Hematopoietic multipotent progenitor cell treated with erythropoietin and hydrocortisone succinate and interleukin-3 and kit ligand, for 6 days (in vitro differentiated cells): ENCODE measurements at places on chromosomes 11 and 22.

DNA sequence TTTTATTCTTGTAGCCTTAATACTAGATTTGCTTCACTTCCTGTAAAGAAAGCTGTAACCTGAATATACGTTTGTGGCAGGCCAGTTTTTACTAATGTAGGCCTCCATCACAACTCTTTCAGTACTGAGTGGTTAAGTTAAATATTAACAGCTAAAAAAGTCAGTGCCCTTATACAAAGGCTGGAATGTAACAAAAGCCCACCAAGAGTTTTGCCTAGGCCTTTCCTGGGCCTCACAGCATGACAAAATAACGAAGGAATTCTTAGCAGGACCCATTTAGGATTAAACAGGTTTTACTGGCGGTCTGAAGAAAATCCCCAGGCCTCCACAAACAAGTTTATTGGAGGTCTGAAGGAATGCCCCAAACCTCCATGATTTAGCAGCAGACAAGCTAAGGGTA, 43.7 kb downstream of the PIWIL3 start:
- DNase-seq, result no peak

DNA sequence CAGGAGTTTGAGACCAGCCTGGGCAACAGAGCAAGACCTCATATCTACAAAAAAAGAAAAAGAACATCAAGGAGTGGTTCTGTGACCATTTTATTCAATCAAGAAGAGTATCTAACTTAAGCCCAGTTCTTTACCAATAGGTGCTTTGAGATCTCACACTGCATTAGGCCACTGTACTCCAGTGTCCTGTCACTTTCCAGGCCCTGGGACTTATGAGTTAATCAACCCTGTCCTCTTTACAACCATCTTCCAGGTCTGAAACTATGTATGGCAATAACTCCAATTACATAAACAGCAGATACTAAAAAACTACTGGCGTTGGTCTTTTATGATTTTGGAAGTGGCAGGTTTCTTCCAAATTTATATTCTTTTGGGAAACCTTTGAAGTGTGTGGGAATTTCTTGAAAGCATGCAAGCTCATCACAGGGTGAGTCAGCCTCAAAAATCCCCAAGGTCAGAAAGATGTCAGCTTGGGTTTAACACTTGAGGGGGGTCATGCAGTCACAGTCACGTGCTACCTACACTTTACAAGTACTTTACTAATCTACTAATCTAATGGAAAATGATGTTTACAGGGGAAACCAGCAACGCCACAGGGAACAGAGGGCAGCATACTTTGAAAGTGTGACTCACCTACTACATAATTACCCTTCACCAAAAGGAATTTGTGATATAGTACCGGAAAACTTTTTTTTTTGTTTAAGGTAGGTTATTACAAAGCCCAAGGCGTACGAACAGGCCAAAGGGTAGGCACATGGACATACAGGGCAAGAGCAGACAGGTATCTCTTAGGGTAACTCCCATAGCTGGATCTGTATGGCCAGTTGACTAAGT, 15.6 kb downstream of the PISD start:
- DNase-seq, result no peak

DNA sequence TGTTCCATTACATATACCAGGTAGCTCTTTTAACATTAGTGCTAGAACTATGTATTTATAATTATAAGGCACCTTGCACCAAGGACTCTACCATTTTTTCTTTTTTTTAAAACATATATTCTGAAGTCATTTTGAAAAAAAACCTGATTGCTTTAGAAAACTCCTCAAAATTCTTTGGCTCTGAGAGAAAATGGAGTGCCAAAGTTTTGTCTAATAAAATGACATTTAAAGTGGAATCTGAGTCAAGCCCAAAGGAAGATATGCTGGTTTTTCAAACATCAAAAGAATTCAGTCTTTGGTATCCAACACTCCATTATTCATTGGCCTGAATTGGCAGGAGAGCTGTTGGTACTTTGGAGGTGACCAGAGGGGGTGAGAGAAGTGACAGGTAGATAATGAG, 116.5 kb downstream of the ME3 start:
- no peak for DNase-seq

DNA sequence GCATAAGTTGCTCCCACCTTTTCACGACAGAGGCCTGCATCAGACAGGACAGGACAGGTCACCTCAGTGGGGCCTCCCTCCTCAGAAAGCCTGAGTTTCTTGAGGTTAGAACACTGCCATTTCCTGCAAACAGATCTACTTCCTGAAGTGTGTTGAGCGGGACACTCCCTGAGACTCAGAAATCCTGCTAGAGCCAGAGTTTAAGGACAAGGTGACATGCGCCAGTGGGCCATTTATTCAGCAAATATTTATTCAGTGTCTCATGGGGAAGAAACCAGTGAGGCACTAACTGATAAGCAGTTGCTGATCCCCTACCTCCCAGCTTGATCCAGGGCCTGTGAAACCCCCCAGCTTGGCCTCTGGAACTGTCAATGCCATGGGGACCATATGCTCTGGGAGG, 454.6 kb downstream of the SOX6 start:
- DNase-seq, result no peak

DNA sequence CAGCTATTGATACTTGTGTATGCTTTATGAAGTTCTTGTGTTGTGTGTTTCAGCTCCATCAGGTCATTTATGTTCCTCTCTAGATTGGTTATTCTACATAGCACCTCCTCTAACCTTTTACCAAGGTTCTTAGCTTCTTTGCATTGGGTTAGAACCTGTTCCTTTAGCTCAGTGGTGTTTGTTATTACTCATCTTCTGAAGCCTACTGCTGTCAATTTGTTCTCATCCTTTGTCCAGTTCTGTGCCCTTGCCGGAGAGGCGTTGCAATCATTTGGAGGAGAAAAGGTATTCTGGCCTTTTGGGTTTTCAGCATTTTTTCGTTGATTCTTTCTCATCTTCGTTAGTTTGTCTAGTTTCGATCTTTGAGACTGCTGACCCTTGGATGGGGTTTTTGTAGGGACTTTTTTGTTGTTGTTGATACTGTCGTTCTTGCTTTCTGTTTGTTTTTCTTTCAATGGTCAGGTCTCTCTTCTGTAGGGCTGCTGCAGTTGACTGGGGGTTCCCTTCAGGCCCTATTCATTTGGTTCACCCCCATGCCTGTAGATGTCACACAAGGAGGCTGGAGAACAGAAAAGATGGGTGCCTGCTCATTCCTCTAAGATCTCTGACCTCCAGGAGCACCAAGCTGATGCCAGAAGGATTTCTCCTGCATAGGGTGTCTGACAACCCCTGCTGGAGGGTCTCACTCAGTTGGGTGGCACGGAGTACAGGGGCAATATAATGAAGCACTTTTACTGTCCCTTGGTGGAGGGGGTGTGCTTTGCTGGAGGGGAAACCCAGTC, 35.9 kb upstream of the MUC15 start:
- DNase-seq, result no peak

GRCh38 chr11:62133328-62134065, 9.7 kb downstream of the INCENP start:
- no peak for DNase-seq

GRCh38 chr11:64897381-64898075, 19.1 kb upstream of the EHD1 start:
- DNase-seq, result no peak

- peak; percentile 79 for DNase-seq
These were observed 6.8 kb downstream of the CCDC86 start for GRCh38 chr11:60848714-60849151.

GRCh38 chr11:28773606-28774005, 665.4 kb downstream of the METTL15 start:
- no peak for DNase-seq

GRCh38 chr11:101552888-101553287, 30.9 kb downstream of the TRPC6 start:
- no peak for DNase-seq

- DNase-seq, result no peak
These were observed 14.8 kb downstream of the TMPRSS13 start for GRCh38 chr11:117914398-117914761.

GRCh38 chr11:117900720-117901440, 24.4 kb upstream of the FXYD6 start:
- no peak for DNase-seq

DNA sequence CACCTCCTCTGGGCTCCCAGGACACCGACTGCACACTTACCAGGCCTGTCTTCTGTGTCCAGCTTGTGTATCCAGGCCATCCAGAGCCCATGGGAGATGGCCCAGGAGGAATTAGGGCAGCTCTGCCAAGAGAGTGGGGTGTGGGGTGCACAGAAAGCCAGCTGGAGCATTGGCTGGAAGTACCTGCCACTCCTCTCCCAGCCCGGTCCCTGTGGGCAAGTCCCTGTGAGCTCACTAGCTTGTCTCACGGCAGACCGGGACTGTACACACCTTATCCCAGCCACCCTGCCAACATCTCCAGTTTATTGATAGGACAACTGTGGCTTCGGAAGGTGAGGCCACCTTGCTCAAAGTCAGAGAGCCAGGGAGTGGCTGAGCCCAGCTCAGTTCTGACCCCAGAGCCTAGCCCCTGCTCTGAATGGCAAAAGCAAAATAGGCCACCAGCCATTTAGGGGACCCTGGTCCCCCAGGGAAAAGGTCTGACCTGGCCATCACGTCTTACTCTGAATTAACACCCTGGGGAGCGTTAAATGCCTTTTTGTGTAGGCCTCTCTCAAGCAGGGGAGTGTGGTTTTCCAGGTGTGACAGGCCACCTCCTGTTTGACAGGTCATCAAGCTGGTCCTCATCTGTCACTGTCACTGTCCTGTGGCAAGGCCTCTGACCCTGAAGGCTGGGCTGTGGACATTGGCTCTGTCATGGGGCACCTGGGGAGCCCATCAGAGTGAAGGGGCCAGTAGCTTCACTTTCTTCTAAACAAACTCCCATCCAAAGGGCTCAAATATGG, 15.1 kb downstream of the UQCR10 start:
- DNase-seq, result no peak

- DNase-seq, result no peak
These were observed 59.8 kb downstream of the NAV2 start for GRCh38 chr11:19772480-19772879.

DNA sequence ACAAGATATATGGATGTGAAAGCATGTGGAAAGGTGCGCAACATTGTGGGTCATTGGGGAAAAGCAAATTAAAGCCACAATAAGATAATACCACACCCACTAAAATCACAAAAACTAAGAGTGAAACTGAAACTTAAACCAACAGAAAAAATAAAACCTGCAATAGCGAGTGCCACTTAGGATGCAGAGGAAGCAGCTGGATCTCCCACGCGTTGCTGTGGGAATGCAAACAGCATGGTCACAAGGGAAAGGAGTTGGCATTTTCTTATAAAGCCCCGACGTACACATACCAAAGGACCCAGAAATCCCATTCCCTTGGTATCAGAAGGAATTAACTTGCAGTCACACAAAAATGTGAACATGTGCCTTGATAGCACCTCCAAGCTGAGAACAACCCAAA, 712.0 kb downstream of the TBC1D22A start:
- DNase-seq, result no peak

GRCh38 chr11:75572744-75573143, 10.7 kb downstream of the SERPINH1 start:
- DNase-seq, result no peak

DNA sequence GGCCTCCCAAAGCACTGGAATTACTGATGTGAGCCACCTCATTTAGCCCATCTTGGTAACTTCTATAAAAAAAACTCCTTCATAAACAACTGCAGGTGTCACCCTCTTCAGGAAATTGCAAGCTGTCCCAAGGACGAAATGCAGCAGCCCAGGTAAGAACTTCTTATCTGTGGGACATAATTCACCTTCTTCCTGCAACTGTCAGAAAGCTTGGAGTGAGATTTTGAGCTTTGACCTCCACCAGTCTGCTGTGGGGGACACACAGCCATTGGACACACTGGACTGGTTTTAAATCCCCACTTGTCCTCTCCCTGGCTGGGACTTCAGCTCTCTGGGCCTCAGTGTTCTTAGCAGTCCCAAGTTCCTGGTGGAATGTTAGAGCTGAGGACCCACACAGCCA, 368.5 kb downstream of the MN1 start:
- no peak for DNase-seq

- DNase-seq, result peak; percentile 65
These were observed at the start of gene PTPRCAP for GRCh38 chr11:67437082-67437808. Gene PTPRCAP, minus strand, starts transcription at chr11:67437682. Its CDS starts 63 bp downstream, at chr11:67437619.

DNA sequence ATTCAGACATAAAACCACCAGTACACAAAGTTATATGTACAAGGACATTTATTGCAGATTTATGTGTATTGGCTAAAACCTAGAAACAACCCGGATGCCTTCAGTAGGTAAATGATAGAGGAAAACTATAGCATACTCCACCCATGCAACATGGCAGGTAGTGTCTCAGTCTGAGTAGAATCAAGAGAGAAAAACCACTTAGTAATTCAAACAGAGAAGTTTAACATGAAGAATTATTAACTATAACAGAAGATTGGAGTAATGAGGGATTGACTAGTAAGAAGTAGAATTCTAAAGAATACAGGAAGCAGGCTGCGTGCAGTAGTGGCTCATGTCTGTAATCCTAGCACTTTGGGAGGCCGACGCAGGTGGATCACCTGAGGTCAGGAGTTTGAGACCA, 16.2 kb upstream of the SPTY2D1 start:
- no peak for DNase-seq

GRCh38 chr11:64768300-64768694, 8.5 kb upstream of the PYGM start:
- DNase-seq, result no peak

DNA sequence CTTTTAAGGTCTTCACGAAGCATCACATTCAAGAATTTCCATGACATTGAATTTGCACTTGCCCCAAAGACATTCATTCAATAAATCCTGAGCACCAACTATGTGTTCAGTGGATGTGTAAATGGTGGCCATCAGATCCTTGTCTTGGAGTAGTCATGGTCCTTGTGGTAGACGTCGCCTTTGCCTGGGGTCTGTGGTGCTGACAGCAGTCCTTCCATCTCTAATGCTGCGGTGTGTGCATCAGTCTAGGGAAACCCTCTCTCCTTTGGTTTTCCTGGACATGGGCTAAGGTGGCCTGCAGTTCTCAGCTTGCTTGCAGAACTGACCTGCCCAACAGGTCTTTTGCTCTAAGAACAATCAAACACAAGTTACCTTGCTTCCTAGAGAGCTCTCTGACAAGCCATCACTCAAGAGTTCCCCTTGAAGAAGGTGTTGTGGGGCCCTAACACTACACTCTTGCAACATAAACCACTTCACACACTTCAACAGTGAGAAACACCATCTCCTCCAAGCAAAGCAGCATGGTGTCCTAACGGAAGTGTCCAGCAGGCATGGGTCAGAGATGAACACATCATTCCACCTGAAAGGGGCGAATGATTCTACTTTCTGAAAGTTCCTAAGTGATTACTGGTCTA, 72.1 kb downstream of the BUD13 start:
- no peak for DNase-seq

GRCh38 chr11:19781351-19781750, 68.7 kb downstream of the NAV2 start:
- DNase-seq, result no peak

GRCh38 chr11:11620921-11621572, 758 bp downstream of the GALNT18 start:
- peak; percentile 27 for DNase-seq

DNA sequence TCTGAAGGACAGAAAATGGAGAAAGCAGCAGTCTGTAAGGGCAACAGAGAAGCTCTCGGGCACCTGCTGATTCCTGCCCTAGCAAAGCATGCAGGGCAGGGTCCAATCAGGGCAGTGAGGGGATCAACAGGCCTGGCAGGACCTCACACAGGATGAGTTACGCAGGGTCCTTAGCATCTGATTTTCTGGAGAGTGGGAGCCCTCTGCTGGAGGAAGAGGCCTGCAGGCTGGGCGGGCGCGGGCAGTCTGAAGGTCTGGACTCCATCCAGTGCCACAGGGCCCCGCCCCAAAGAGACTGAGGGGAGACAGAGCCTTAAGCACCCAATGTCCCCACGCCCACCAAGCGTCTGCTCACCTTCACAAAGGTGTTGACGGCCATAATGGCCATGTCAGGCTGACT, 28.9 kb downstream of the AP1B1 start:
- DNase-seq, result peak; percentile 75

GRCh38 chr11:112366012-112366411, 105.4 kb upstream of the PLET1 start:
- DNase-seq, result no peak
